ENCODE measurements at places on chromosomes 4 and X. TPM values are rescaled to one million over a fixed set of nuclear protein-coding genes. Genes with fewer than 3 reads are reported as not detected.

COL25A1 gene
- total RNA-seq = 0.09 TPM

KLHL5 gene
- 35.9 TPM for total RNA-seq

SLC38A5 gene
- 7.7 TPM for total RNA-seq

FHIP1A gene
- total RNA-seq = under 0.01 TPM

GABRG1 gene
- not detected for total RNA-seq

HAND2 gene
- 24.9 TPM for total RNA-seq

UGT2A1 gene
- not detected for total RNA-seq

GABRA4 gene
- total RNA-seq = not detected

PHF8 gene
- total RNA-seq = 19.2 TPM

GSX2 gene
- total RNA-seq = not detected

TCEAL9 gene
- total RNA-seq = 152 TPM

HELT gene
- not detected for total RNA-seq

CCDC160 gene
- not detected for total RNA-seq

SYNPO2 gene
- 6.8 TPM for total RNA-seq

RASSF6 gene
- not detected for total RNA-seq

NOX1 gene
- 0.47 TPM for total RNA-seq

GAGE12E gene
- not detected for total RNA-seq

AMMECR1 gene
- total RNA-seq = 16.9 TPM

RAB33A gene
- 10.6 TPM for total RNA-seq

TRAPPC2 gene
- 7.1 TPM for total RNA-seq

LPAR4 gene
- total RNA-seq = 0.12 TPM

SSX3 gene
- total RNA-seq = not detected

NXF2 gene
- not detected for total RNA-seq

GAB1 gene
- 20.2 TPM for total RNA-seq

SLC49A3 gene
- 5.7 TPM for total RNA-seq

HTR2C gene
- not detected for total RNA-seq

COPS4 gene
- 38.0 TPM for total RNA-seq

FAM184B gene
- total RNA-seq = 0.12 TPM

PPP1R2C gene
- total RNA-seq = not detected

AWAT2 gene
- not detected for total RNA-seq

ASMT gene
- total RNA-seq = not detected

XPNPEP2 gene
- 13.9 TPM for total RNA-seq

MEPE gene
- not detected for total RNA-seq

HSFX2 gene
- 0.68 TPM for total RNA-seq

FAM149A gene
- 6.8 TPM for total RNA-seq

BDH2 gene
- total RNA-seq = 45.6 TPM

CCSER1 gene
- total RNA-seq = not detected

CAMK2D gene
- 89.9 TPM for total RNA-seq

TMSB15C gene
- total RNA-seq = 0.58 TPM

CXorf65 gene
- not detected for total RNA-seq

GAGE12C gene
- not detected for total RNA-seq

NSUN7 gene
- not detected for total RNA-seq

BEND2 gene
- not detected for total RNA-seq

Measured in pericardium fibroblast (primary cell).